ENCODE measurements at places on chromosomes 5 and 9.

DNA sequence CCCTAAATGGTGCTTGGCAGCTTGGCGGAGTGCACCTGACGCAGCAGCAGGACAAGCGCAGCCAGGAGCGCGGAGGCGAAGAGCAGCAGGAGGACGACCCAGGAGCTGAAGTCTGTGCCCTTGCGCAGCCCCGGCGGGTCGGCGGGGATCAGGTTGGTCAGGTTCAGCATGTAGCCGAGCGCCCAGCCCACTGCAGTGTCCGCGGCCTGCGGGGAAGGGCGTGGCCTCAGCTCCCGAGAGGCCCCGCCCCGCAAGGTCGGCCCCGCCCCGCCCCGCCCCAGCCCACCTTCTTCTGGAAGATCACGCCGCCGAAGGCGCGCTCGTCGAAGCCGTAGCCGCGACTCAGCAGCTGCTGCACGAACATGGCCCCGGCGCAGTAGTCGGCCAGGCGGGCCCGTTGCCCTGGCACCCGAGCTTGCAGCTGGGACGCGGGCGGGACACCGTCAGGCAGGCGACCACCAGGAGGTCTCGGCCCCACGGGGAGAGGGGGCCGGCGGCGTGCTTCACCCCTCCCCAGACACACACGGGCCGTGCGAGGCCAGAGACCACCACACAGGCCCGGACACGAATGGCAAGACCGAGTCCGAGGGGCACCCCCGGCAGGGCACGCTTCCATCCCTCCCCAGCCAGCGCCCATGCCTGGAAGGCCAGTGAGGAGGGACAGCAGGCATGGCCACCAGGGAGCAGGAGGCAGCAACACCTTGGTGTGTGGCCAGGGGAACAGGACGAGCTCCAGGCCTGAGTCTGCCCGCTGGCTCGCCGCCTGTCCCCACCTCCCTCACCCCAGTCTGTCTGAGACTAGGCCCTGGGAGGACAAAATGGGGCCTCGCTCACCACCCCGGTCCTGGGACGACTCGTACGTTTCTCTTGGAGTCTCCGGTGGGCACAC is 2.9 kb upstream of the NPDC1 start:
- no peak for DNase-seq

- no peak for DNase-seq
Measured at GRCh38 chr5:135222771-135223170, 176.3 kb downstream of the MACROH2A1 start.

DNA sequence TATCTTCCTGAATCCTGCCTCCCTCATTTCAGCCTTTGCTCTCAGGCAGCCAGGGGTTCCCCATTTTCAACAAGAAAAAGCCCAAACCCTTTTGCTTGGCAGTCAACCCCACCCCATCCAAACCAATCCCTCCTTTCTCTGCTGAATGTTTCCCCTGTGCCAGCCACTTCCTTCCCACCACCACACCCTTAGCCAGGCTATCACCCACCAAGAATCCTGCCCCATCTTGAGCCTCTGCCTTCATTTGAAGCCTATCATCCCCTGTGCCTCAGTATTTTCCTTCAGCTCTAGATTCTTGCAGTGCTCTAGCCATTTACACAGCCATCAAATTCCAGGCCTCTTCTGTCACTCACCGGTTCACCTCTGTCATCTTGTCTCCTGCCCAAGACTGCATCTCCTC is 15.3 kb upstream of the FIBCD1 start:
- DNase-seq = no peak

GRCh38 chr5:169071-169727 is 22.1 kb upstream of the LRRC14B start:
- no peak for DNase-seq

Measured in NCI-H748 treated with DMSO at 0.1 percent for 48 hours (cell line).